ENCODE measurements at places on chromosomes 4 and X.

DNA sequence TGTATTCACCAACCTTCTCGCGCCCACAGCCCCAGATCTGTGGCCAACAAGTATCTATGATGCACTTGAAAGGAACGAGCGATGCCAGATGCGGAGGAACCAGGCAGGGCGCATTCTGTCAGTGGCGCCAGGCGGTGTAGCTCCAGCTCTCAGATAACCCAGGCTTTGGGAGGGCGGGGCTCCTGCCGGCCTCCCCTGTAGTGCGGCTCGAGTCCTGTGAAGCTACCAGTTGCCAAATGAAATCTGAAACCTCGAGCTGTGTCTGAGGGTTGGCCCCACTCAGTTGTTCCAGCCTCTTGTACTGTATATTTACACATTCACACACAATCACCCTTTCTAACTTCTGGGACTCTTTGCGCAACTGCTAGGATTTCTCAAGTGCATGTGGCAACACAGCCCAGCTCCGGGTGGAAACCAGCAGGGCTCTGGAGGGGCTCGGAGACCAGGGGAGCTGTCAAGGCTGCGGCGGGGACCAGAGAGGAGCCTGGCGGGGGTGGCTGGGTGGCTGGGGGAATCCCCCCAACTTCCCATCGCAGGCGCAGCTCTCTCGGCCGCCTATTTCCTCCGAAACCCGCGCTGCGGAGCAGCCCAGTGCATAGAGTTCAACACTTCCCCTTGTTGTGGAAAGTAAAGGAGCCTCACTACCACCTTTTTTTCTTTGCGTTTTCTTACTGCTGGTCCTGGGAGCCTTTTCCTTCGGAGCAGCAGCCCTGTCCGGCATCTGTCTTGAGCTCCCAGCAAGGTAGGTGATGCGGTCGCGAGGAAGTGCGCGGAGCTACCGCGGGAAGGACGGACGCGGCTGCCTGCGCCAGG lies at the start of gene ARHGAP24:
Gene ARHGAP24 (plus strand): TSS at position 333 of the 813 bp plus-strand sequence.
- peak; percentile 83 for DNase-seq

DNA sequence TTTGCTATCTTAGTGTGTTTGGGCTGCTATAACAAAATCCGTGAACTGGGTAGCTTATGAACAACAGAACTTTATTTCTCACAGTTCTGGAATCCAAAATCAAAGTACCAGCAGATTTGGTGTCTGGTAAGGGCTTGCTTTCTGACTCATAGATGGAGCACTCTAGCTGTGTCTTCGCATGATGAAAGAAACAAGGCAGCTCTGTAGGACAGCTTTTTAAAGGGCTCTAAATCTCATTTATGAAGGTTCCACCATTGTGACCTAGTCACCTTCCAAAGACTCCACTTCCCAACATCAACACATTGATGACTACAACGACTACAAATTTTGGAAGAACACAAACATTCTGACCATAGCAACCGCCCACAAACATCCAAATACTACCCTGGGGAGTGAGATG lies 158.6 kb upstream of the LCORL start:
- no peak for DNase-seq

DNA sequence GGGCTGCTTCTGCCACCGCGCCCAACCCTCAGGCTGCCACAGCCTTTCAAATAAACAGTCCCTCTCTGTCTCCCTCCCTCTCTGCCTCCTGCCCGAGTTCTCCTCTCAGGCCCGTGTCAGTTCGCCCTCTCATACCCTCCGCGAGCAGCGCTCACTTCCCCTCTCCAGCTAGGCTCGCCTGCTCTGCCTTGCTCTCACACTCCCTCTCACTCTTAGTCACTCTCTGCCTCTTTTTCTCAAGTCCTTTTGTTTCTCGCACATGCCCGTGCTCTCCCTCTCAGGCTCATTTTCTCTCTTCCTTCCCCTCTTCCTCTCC lies 3.2 kb downstream of the EFNB1 start:
- no peak for DNase-seq

- DNase-seq: no peak
Observed at GRCh38 chrX:1502853-1503252, 34.1 kb downstream of the P2RY8 start.

GRCh38 chr4:8819473-8820177 lies 52.0 kb downstream of the HMX1 start:
- DNase-seq: no peak

GRCh38 chrX:40434443-40434842 lies 146.3 kb upstream of the ATP6AP2 start:
- DNase-seq: no peak

- DNase-seq: no peak
Observed at GRCh38 chr4:5184606-5185005, 133.3 kb downstream of the STK32B start.

DNA sequence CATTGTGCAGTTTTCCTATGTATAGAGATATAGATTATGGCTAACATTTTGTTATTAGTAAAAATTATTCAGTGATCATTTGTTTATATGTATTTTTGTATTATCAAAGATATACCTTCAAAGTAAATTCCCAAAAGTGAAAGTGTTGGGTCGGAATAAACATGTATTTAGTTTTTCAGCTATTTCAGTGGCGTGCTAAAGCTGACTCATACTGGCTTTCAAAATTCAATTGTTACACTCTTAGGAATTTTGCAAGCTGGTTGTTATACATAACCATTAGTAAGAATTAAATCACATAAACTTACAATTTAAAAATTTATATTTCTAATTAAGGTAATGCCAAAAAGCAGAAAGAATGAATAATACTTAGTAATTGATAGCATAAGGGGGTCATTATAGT lies 288.4 kb upstream of the NRK start:
- DNase-seq: no peak

GRCh38 chr4:85209161-85209560 lies 242.7 kb upstream of the WDFY3 start:
- no peak for DNase-seq
